SIG-M5 (cell line): ENCODE measurements at places on chromosomes 5 and 9.
A peak's percentile ranks its signal among the peaks of the same experiment; 100 is the strongest.

DNA sequence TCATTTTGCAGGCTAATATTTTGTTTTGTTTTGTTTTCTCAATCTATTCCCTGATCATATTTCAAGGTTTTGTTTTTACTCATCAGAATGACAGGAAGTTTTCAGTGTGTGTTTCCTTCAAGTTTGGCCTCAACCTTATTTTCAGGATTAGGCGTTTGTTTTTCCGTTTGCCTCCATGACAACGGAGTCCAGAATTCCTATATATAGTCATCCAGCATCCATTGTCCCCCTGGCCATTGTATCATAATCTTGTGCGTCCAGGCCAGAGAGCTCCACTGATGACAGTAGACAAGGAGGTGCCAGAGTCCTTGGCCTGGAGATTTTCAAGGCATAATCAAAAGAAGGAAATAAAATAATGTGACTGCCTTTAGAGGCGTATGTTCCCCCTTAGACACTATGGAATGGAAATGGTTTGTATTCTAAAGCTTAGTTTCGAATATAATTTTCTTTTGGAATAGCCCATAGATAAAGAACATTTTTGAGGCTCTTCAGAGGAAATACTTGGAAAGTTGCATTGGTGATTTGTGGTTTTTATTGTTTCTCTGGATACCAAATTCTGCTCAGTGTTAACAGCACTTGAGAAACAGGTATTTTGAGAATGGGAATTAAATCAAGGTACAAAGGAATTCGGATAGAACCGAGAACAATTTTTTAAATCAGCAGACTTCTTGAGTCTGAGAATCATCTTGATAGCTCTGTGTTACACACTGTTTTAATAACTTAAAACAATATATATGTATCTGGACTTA lies 99.8 kb downstream of the ZNF462 start:
- DNase-seq, result no peak

GRCh38 chr5:1093361-1093760 lies 18.5 kb downstream of the SLC12A7 start:
- no peak for DNase-seq

DNA sequence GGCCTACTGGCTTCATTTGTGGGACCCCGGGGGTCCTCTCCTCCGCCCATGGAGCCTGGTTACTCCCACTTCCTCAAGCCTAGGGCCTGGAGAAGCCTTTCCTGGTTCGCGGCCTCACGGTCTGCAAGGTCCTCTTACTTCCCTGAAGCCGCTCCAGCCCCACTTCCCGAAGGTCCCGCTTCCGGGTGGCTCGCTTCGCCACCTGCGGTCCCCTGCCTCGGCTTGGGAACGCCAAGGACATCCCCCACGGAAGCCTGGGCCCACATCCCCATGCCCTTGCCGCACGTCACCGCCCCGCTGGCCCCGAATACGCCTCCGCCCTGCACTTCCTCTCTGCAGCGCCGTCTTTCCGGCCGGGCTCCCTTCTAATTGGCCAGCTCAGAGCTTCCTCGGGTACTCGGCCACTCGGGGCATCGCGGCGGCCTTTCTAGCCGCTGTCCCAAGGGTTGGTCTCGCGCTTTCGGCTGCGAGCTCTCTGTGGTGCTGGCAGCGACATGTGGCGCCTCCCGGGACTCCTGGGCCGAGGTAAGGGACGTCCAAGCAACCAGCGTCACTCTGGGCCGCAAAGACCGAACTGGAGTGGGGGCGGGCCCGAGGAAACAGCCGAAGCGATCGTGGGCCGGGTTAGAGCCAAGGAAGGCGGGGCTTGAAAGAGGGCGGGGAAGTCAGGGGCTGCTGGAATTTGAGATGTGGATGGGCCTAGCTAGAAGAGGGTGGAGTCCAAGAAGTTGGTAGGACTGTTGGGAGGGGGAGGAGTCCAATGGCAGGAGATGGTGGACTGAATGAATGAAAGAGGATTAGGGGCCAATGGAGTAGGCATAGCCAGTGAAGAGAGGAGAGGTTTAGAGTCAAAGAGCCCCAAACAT lies at the start of gene DELE1:
Gene DELE1, plus strand, starts transcription at position 424 of the 866 bp plus-strand sequence. Its CDS starts 71 bp downstream, at position 495.
- peak; percentile 80 for DNase-seq

DNA sequence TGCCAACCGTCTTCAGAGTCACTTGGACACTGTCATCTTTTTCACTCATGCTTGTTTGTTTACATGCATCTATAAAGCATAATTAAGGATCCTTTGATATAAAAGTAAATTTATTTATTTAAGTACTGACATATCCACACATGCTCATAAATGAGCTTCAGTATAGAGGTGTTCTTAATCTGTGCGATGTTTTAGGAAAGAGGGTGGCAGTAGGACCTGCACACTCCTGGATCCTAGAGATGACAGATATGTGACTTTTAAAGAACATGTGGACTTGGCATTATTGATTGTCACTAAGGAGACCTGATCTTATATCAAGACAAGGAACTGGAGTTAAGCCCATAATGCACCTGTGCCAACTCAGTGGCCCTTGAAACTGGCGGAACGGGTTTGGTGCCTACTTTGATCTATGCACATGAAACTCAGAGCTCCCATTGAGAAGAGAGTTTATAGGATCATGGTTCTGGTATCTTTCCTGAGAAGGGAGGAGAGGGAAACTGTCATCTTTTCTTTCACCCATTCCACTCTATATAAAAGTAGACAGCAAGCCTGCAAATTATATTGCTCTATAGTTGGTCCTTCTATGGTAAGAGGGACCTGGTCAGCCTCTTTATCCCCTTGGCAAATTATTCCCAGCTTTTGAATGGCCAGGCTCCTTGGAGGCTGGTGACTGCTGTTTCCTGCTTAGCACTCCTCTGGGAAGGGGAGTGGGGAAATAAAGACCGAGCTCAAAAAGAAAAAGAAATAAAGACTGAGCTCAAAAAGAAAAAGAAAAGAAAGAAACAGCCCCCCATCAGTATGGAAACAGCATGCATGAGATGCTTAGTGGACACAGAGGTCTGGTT lies 57.8 kb upstream of the LIFR start:
- DNase-seq, result no peak

- DNase-seq, result peak; percentile 59
Measured at GRCh38 chr5:607541-608428, 4.4 kb upstream of the CEP72 start.
